ENCODE measurements at places on chromosomes 5 and 9.

DNA sequence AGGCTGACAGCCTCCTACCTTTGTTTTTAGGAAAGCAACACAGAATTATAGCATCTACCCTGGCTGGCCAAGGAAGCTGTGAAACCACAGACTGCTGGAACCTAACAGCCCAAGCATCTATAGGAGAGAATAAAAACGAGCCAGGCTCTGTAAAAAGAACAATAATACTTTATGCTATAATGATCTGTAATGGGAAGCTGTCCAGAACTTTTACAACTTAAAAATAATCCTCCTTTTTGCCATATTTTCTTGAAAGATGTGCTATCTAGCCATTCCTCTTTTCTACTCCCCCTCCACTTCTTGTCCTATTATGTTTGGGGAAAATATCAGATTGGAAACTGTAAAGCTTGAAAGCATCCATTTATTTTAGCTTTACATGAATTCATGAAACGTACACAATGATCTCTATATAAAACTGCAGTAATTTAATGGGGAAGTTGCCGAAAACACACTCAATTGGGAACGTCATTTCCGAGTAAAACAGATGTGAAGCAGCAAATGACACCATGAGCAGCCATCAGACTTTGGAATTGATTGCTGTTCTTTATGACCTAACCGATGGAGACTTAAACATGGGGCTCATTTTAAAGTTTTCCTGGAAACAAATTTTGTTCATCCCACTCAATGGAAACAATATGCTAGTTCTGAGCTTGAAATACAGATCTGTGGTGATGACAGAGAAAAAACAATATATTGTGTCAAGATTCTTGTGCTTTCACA, 450.3 kb upstream of the CLINT1 start:
- DNase-seq = no peak

DNA sequence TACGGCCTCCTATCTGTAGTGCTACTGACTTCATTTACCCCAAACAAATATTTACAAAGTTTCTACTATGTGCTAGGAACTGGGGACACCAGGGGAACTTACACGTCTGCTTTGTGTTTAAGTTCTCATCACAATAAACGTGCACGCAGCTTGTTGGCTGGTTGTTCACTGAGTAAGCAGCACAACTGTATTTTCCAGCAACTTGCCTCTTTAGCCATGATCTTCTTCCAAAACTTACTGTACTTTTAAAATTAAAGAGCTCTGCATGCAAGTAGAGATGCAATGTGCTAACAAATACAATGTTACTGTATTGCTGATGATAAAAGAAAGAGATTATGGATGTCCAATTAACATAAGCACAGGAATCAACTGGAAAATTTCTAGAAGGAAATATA, 62.8 kb downstream of the RAPGEF1 start:
- no peak for DNase-seq

GRCh38 chr5:102049517-102049916, 246.6 kb downstream of the SLCO4C1 start:
- DNase-seq = no peak

GRCh38 chr9:25827626-25828025, 149.4 kb upstream of the TUSC1 start:
- no peak for DNase-seq

DNA sequence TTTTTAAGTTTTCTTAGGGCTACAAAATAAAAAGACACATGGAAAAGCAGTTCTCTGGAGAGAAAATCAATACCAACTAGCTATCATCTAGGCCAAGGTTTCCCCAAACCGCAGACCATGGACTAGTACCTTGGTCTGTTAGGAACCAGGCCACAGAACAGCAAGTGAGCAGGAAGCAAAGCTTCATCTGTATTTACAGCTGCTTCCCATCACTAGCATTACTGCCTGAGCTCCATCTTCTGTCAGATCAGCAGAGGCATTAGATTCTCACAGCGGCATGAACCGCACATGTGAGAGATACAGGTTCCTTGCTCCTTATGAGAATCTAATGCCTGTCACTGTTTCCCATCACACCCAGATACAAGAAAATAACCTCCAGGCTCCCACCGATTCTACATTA, 1907.6 kb upstream of the ACO1 start:
- DNase-seq = no peak

DNA sequence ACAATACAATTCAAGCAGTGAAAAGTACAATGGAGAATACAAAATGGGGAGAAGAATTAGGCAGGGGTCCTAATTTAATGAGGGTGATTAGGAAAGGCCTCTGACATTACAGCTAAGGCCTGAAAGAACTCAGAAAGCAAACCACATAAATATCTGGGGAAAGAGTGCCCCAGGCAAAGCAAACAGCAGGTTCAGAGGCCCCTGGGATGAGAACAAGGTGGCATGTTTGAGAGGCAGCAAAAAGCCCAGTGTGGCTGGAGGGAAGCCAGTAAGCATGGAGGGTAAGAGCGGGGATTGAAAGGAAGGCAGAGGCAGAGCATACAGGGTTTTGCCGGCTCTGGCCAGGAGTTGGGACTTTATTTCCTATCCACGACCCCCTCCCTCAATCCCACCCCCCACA, 33.4 kb upstream of the VDAC1 start:
- DNase-seq = no peak

Data from endodermal cell (in vitro differentiated cells).